Stromal cell of bone marrow (primary cell): ENCODE measurements at places on chromosomes 7 and 10.
A peak's percentile ranks its signal among the peaks of the same experiment; 100 is the strongest.

DNA sequence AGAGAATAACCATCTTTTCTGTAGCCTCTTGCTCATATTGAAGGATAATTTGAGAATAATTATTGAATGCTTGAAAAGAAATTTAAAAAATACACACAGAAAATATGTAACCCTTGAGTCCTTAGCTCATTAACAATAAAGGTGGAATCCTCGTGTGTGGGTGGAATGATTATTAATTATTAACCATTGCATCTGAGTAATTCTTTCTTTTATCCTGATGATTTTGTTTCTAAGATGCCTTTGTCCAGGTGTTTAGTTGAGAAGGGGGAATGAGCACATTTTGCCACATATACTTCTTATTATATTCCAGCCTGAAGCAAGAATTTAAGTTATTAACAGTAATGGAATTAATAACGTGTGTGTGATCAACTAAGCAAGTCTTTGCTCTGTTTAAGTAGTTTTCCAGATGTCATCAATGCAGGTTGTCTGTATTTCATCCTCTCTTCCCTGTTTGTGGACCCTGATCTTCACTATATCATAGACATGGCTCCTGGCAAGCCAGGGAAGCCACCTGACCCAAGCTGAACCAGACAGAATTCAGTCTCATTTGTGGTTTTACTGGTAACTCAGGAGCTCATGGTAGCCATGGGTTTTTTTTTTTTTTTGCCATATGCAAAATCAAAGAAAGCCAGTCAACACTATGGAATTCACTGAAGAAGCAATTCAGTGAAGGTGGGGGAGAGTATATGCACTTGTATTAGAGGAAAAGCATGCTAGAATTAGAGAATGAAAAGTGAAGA lies 144.3 kb downstream of the KIF20B start:
- DNase-seq: no peak

- DNase-seq: no peak
Observed at GRCh38 chr7:145152589-145152988, 316.7 kb upstream of the TPK1 start.

DNA sequence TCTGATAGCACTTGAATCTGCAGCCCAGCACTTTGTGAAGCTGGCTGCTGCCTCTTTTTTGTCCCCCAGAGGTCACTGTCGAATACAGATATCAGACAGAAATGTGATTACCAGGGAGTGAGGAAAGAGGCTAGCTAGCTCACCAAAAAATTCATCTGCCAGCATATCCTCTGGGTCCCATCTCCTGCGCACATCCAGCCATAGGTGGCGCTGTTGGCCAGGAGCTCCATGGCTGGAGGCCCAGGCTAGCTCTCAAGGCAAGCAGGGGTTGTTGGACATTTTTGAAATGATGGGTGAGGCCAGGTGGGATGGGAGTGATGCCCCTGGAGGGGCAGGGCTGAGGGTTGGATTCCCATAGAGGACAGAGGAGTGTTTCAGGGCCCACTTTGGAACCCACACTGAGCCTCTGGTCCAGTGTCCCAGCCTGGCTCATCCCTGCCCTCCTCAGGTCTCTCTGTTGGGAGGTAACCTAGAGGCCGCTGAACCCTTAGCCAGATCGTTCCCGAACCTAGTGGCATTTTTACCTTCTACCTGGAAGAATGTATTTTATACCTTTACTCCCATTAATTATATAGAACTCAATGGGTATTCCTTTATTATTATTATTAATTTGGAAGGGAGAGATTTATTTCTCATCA lies 14.8 kb downstream of the DPCD start:
- DNase-seq: peak; percentile 46

DNA sequence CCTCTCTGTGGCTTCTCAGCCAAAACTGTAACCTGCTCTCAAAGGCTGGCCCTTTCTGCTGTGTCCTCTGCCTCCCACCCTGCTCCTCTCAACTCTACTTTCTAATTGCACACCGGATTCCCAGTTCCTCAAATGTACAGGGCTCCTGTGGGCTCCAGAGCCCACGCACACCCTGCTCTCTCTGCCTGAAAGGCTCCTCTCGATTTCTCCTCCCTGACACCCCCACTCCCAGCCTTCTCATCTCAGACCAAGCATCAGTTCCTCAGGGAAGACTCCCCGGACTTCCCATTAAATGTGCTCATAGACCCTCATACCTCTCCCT lies 111.7 kb upstream of the STEAP1B start:
- no peak for DNase-seq

DNA sequence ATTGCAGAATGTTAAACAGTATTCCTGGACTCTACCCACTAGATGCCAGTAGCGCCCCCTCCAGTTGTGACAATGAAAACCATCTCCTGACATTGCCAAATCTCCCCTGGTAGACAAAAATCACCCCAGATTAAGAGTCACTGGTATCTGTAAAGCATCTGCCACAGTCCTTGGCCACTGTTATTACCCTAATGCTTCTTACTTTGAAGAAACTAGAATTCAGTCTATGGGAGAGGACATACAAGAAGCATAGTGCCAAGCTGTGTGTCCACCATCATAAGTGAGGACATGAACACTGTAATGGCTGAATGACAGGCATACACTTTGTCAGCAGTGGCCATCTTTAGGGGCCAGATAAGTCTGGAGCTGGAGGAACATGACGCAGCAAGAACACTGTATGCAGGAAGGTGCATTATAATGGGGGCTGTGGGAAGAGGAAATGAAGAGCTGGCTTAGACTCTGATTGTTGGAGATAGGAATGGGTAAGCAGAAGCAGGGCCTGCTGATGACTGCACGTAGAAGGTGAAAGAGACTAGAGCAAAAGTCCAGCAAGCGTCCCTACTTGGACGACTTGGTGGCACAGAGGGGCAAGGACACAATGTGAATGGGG lies 32.5 kb downstream of the CBX3 start:
- no peak for DNase-seq

GRCh38 chr7:112058686-112059085 lies 147.5 kb downstream of the DOCK4 start:
- no peak for DNase-seq

GRCh38 chr7:100803398-100804161 lies 23.7 kb downstream of the EPHB4 start:
- peak; percentile 88 for DNase-seq
